HT-29 (cell line): ENCODE measurements at places on chromosomes 5 and 9. TPM values are rescaled to one million over a fixed set of nuclear protein-coding genes. Genes with fewer than 3 reads are reported as not detected.

DNA sequence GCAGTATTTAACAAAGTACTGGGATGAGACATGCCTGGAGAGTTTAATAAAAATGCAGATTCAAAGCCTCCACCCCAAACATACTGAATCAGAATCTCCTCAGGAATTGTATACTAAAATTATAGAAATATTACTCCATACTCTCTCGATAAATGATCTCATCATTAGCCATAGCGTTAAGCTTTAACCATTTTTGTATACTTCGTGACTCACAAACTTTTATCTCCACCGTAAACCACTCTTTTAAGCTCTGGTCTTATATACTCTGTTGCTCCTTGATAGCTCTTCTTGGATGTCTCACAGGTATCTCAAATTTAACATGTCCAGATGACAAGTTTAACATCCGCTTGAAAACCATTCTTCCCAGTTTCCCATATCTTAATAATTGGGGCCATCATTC lies 327.8 kb downstream of the ADGRV1 start:
- DNase-seq = no peak

The CAMK4 gene
- not detected in 2 replicates for total RNA-seq

GRCh38 chr5:111308951-111309350 lies 84.8 kb downstream of the CAMK4 start:
- no peak for DNase-seq

DNA sequence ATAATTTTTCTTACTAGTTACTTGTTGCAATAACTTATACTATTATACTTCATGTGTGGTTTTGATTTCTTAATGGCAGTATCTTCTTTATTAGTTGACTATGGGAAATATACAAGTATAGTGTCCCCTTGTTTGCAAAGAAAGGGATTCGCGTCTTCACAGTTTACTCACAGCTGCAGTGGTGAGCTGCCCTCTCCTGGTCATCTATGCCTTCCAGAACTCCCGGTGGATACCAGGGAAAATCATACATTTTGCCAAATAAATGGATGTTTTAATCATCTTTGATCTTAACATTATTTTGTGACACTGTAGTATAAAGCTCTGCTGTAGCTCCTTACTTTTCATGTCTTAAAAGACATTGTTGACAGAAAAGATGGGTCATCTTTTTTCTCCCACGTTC lies 142.0 kb downstream of the ZCCHC7 start:
- DNase-seq = peak; percentile 10

The SPEF2 gene
- 1.3 and 4.3 TPM in 2 replicates for total RNA-seq

GRCh38 chr9:98375138-98375726 lies 119.8 kb upstream of the TBC1D2 start:
- no peak for DNase-seq

GRCh38 chr5:173866243-173866857 lies 21.8 kb upstream of the CPEB4 start:
- no peak for DNase-seq

DNA sequence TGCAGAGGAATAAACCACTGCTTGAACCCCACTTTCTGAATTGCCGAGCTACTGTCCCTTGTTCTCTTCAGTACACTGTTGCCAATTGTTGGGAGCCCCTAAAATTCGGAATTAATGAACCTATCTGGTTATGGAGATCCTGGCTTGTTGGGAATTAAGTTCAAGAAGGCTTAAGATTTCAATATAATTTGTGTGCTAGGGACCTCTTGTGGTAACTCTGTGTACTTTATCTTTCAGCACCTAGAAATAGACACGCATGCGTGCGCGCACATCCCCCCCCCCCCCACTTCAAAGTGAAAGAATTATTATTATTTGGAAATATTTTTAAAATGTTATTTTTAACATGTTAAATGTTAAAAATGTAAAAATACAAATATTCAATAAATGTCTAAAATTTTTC lies 53.3 kb upstream of the FAM169A start:
- peak; percentile 60 for DNase-seq

- no peak for DNase-seq
Measured at GRCh38 chr9:101625876-101626275, 31.1 kb upstream of the PPP3R2 start.

DNA sequence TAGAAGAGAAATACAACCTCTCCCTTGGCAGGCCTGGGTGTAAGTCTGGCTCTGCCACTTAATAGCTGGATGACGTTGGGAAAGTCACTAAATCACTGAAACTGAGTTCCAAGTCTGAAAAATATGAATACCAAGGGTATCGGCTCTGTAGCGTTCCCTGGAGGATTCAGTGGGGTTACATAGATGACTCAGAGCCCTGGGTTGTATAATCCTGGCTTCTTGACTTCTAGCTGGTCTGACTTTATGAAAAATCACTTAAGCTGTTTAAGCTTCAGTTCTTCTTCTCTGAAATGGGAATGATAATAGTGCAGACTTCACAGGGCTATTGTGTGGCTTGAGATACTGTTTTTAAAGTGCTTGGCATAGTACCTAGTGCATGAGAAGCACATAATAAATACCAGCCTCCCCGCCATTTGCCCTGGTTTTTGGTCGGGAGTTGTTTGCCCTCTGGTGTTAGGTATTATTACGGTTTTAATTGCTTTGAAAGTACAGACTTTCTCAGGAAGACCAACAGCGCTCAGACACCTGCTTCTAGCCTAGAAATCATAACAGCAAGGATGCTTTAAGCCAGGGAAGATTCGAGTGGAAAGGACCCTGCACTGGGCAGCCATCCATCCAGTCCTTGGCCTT lies 43.0 kb downstream of the CYFIP2 start:
- peak; percentile 21 for DNase-seq

- DNase-seq = no peak
Measured at GRCh38 chr9:121937240-121937639, 155.9 kb downstream of the TTLL11 start.

GRCh38 chr5:180684623-180685161 lies 35.3 kb upstream of the FLT4 start:
- no peak for DNase-seq

The FRMPD1 gene
- total RNA-seq = not detected in 2 replicates

- DNase-seq = peak; percentile 89
Measured at GRCh38 chr5:146048994-146049703, 56.2 kb downstream of the PLAC8L1 start.

- no peak for DNase-seq
Measured at GRCh38 chr9:123131258-123131657, 97.8 kb downstream of the GPR21 start.

GRCh38 chr9:93679536-93680442 lies 103.4 kb downstream of the PHF2 start:
- DNase-seq = no peak
